ENCODE measurements at places on chromosomes 7 and 10.
A peak's percentile ranks its signal among the peaks of the same experiment; 100 is the strongest.

DNA sequence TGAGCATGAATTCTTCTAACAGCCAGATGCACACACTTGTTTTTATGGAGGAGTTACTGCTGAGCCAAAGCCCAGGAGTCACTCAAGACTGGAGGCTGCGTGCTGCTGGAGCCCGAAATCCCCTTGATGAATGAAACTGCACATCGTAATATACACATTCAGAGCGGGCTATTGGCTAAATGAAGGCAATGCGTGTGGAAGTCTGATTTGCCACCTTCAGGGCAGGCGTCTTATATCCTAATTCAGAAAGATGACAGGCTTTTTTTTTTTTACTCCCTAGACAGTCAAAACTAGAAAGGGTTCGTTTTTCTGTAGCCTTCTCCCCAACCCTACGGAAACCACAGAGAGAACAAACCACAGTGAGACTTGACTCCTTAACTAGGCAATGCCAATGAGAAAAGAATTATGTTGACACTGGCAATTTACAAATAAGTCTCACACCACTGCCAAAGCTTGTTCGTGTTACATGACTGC lies 227.2 kb upstream of the KLF14 start:
- peak; percentile 36 for DNase-seq

DNA sequence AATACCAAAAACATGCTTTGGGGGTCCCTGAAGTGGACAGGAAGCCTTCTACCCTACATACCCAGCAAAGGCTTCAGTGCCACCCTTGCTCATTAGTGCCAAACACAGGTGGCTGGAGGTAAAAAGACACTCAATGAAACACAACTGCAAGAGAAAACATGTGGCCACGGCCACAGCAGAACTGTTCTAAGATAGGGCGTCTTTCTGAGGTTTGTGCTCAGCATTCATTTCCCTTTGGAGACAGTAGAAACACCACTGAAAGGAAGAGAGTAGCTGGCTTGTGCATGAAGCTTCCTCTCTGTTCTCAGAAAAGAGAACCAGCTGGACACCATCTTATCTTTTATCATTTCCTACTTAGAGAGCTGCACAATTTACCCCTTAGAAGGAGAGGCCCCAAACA lies 143.0 kb downstream of the PLXNA4 start:
- DNase-seq: no peak

GRCh38 chr7:5574770-5575269 lies 151.2 kb upstream of the TNRC18 start:
- no peak for DNase-seq

DNA sequence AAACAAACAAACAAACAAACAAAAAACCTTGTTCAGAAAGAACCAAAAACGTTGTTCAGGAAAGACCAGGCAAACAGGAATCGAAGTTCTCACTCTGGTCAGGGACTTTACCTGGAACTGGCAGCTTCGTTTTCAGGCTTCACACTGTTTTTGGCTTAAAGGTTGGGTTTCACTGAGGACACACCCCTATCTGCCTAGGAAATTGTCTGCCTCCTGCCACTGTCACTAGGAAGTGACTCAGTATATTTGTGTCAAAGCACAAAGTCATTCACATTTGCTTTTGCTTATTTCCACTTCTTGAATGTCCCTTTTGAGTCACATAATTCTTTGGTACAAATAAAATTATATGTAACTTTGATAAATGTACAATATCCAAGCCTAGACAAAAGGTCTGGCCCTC lies 37.9 kb downstream of the PNLIPRP3 start:
- DNase-seq: no peak

- DNase-seq: no peak
Measured at GRCh38 chr7:105009667-105010503, 4.1 kb upstream of the KMT2E start.

DNA sequence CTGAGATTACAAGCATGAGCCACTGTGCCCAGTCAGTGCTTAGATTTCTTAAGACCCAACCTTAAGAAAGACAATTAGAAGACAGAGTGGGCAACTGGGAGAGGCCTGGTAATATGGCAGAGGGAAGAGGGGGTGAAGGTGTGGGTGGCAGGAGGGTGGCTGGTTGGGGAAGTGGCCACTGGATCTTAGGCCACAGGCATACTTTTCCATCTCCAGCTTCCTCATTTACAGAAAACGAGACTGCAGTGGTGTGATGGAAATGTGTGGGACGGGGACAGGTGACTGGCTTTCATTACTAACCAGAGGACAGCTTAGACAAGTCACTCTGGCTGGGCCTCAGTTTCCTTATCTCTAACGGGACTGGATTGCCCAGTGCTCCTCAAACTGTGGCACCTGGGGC lies 1.0 kb upstream of the FFAR4 start:
- DNase-seq: no peak

DNA sequence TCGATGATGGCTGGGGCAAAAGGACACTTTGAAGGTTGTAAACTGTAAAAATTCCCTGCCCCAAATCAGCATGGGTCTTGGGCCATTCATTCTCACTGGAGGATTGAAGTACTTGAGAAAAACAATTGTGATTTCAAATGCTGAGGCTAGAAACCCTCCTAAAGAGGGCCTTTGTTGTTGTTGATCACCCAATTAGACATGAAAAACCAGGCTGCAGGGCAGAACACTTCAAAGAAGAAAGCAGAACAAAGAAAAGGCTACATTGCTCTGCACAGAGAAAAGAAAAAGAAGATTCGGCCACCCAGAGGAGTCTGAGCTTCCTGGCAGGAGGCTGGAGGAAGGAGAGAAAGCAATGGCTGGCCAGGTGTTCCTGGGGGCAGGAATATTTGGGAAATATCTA lies 143.1 kb downstream of the NPY start:
- no peak for DNase-seq

DNA sequence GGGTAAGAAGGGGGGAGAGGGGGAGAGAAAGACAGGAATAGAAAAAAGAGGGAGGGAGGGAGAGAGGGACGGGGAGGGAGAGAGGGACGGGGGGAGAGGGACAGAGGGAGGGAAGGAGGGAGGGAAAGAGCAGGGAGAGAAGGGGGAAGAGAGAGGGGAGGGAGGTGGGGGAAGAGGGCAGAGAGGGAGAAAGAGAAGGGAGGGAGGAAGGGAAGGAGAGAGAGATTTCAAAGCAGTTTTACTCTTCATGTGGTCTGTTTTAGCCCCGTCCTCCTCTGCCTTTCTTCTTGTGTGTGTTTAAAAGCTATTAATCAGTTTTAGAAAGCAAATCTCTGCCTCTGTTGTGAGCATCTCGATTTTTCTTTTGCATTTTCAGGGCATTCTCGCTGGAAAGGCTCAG lies 237.0 kb downstream of the WDR37 start:
- no peak for DNase-seq

- DNase-seq: no peak
Measured at GRCh38 chr10:17431871-17432311, 22.5 kb downstream of the ST8SIA6 start.

DNA sequence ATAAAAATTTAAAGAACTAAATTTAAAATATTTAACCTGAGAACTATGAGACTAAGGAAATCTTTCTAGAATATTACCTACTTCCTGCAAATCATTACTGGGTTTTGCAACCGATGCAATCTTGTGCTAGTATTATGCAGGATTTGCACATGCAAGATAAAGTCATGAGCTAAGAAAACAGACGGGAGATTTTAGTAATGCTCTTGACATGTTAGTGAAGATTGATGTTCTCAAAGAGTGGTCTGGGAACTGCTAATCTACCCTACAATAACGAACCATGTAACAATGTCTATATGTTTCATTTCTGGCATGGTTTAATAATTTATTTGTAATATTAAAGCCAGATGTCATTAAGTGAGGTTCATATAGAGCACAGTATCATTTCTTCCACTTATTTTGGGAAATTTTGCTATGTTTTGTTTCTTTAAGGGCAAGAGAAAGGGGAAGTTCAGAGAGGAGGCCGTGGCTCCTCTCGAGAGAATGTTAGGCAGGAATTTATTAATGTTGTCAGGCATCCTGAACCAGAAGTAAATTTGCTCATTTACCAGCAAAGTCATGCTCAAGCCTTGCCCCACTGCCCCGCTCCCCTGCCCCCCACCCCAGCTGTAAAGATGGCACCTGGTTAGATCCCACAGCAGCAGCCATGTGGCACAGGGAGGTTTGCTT lies 22.8 kb downstream of the LRRC17 start:
- no peak for DNase-seq

- no peak for DNase-seq
Measured at GRCh38 chr7:82263920-82264782, 179.4 kb downstream of the CACNA2D1 start.

GRCh38 chr7:122847871-122848473 lies 38.3 kb downstream of the CADPS2 start:
- DNase-seq: no peak

GRCh38 chr10:3568983-3569382 lies 216.0 kb downstream of the KLF6 start:
- DNase-seq: no peak

DNA sequence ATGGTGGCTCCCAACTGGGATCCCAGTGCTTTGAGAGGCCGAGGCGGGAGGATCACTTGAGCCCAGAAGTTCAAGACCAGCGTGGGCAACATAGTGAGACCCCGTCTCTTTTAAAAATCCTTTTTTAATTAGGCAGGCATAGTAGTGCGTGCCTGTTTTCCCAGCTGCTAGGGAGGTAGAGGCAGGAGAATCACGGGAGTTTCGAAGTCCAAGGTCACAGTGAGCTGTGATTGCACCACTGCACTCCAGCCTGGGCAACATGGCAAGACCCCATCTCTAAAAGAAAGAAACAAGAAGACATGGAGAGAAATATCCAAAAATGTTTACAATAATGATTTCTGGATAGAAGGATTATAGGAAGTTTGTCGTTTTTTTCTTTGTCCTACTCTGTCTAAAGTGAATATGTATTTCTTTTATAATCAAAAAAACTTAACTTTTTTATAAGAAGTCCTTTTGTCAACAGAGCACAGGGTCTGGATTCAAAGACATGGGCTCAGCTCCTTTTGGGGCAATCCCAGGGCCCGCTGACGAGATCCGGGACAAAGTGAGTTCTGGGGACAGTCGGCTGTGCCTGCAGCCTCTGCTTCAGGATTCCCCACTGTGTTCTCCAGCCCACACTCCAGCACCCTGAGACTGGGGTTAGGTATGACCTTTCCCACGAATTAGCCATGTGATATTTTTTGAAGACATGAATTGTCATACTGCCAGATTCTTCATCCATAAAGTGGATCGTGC lies 45.6 kb downstream of the PDGFA start:
- no peak for DNase-seq

DNA sequence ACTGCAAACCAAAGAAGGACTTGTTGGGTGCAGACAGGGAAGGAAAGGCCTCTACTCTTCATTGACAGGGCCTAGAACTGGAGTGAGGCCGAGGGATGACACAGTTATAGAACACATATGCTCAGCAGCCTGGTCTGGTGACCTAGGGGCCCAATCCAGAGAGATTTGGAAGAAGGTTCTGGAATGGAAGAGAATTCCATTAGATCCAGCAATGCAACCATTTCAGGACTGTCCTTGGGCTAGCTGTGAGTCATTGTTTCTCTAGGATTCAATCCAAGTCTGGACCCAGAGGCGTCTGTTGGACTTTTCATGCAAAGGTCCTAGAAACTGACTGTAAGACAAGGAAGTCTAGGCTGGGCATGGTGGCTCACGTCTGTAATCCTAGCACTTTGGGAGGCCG lies 59.2 kb downstream of the WIPF3 start:
- no peak for DNase-seq

GRCh38 chr10:124701435-124701834 lies 42.7 kb downstream of the FAM53B start:
- no peak for DNase-seq

DNA sequence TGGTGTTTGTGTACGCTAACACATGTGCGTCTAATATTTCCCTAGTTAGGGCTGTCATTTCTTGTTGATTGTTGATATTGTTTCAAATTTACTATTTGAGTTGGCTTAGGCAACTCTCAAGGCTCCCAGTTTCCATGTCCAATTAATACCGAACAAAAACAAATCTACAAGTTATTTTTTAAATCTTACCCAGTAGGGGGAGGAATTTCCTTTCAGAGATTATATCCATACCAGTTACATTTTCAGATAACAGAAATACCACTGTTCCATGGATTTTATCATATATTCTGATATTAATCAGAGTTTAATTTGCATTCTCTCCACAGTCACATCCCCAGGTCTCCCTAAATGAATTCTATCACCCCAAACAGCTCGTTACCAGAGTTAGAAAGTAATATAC lies 7.2 kb upstream of the AKR1B10 start:
- DNase-seq: no peak

DNA sequence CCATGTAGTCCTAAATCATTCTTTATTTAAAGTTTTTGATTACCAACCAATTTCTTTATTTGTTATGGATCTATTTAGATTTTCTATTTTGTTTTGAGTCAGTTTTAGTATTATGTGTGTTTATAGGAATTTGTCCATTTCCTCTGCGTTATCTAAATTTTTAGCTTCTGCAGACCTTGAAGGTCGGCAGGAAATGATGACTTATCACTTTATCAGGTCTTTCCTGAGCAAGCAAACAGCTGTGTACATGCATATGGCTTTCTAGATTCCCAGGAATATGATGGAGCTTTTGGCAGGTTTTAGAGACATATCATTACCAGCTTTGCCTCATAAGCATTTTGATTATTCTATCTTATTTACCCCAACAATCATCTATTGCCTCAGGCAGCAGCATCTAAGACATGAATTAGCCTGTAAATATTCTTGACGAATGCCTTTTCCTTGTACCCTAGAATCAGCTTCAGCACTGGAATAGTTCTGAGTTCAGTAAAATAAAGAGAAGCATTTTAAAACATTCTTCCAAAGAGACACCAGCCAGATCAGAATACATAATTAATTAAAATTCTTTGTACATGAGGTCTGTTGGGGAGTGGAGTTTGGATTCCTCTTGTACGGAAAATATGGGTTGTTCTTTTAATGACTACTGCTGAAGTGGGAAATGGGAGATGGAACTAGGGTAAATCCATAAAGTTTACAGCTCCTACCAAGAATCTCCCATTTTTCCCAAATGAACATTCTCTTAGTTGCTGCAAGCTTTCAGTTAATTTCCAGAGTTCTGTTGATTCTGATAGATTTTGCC lies 408.8 kb upstream of the SEMA3C start:
- no peak for DNase-seq

DNA sequence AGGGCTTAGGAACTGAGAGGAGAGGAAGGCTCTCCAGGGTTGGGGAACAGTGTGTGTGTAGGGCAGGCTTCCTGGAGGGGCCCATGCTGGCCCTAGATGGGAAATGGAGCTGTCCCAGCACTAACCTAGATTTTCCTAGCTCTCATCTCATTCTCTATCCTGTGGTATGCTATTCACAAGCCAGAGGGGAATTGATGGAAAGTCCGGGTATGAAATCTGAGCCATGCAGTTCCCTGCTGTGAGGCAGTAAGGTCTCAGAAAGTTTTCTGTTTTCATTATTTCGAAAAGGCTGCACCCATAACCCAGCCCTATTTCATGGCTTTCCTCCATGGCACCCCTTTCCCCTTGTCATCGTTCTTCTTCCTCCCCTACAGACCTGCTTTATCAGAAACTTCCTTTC lies 220.3 kb downstream of the RPS24 start:
- DNase-seq: no peak

- DNase-seq: peak; percentile 9
Measured at GRCh38 chr10:102729029-102730026, 14.4 kb upstream of the WBP1L start.
